Epithelial cell of alveolus of lung (primary cell): ENCODE measurements at places on chromosomes 4 and X. TPM values are rescaled to one million over a fixed set of nuclear protein-coding genes. Genes with fewer than 3 reads are reported as not detected.

The SPOCK3 gene
- 0.52 and 0.56 TPM in 2 replicates for total RNA-seq

The DAPP1 gene
- 0.39 TPM in 1 of 2 replicates, not detected in the other for total RNA-seq

The ATRX gene
- total RNA-seq = 31.0 and 43.8 TPM in 2 replicates

The CLDN34 gene
- 0.13 TPM in 1 of 2 replicates, not detected in the other for total RNA-seq

The CCDC160 gene
- total RNA-seq = not detected in 2 replicates

The DUSP21 gene
- not detected in 2 replicates for total RNA-seq
